ENCODE measurements at places on chromosomes 4 and X. TPM values are rescaled to one million over a fixed set of nuclear protein-coding genes. Genes with fewer than 3 reads are reported as not detected.

DNA sequence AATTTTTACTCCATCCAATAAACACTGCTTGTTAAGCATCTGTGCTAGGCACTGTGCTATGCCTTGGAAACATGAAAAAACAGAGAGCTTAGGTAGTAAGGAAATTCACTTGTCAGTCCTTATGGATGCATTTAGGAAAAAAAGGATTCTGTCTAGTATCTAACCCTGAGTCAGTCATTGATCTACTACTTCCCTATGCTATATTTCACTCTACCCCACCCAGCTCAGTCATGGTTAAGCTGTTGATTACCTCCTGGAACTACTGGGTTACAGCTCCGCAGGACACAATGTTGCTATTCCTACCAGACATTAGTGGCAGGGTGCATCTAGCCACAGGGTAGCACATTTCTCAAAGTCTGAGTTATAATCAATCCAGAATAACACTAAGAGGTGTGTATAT is 2.9 kb upstream of the USP53 start:
- H3K36me3 ChIP-seq = no peaks in the 10 kb centered on the region
- H3K27me3 ChIP-seq = no peaks in the 10 kb centered on the region
- peak overlapping the region; percentile 52 for H3K27ac ChIP-seq
- no peak overlapping the region for H3K4me3 ChIP-seq
- H3K4me1 ChIP-seq = peaks cover 64% of the 10 kb centered on the region
- DNase-seq = no peak

GRCh38 chrX:37785569-37785968 is 5.7 kb downstream of the CYBB start:
- no peaks in the 10 kb centered on the region for H3K4me1 ChIP-seq
- no peak for DNase-seq
- H3K36me3 ChIP-seq = no peaks in the 10 kb centered on the region
- no peaks in the 10 kb centered on the region for H3K27me3 ChIP-seq
- no peak overlapping the region for H3K27ac ChIP-seq
- H3K4me3 ChIP-seq = no peak overlapping the region

GRCh38 chrX:117120700-117121099 is 657.9 kb upstream of the CT83 start:
- no peak overlapping the region for H3K27ac ChIP-seq
- no peaks in the 10 kb centered on the region for H3K36me3 ChIP-seq
- H3K4me3 ChIP-seq = no peak overlapping the region
- H3K27me3 ChIP-seq = no peaks in the 10 kb centered on the region

The VCX2 gene
- total RNA-seq = not detected

DNA sequence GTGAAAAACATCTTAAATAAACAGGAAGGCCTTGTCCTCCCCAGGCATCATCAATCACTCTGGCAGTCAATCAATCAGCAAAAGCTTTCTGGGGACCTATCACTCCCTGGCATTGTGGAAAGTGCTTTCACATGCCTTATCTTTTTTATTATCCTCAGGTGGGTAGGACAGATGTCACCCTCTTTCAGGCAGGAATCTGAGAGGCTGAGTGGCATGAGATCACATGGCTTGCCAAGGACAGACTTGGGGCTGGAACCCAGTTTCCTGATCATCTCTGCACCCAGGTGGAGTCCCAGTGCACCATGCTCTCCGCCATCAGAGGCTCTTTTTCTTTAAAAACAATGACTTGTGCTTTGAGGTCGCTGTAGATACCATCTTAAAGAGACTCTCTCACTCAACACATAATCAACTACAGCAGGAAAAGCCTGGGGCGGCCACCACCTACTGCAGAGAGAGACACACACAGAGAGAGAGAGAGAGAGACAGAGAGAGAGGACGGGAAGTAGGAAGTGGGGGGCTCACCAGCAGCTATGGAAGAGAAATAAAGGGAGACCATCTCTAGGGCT is 282.7 kb downstream of the PTTG2 start:
- H3K36me3 ChIP-seq = no peaks in the 10 kb centered on the region
- H3K4me3 ChIP-seq = no peak overlapping the region
- no peak overlapping the region for H3K27ac ChIP-seq
- H3K4me1 ChIP-seq = no peaks in the 10 kb centered on the region
- no peaks in the 10 kb centered on the region for H3K27me3 ChIP-seq

The CSN3 gene
- total RNA-seq = not detected

The CXCL5 gene
- 0.33 TPM for total RNA-seq

The MAMLD1 gene
- 5.7 TPM for total RNA-seq

GRCh38 chrX:106203315-106203714 is 35.2 kb downstream of the PWWP3B start:
- no peak overlapping the region for H3K4me3 ChIP-seq
- no peaks in the 10 kb centered on the region for H3K36me3 ChIP-seq
- H3K4me1 ChIP-seq = no peaks in the 10 kb centered on the region
- DNase-seq = no peak

DNA sequence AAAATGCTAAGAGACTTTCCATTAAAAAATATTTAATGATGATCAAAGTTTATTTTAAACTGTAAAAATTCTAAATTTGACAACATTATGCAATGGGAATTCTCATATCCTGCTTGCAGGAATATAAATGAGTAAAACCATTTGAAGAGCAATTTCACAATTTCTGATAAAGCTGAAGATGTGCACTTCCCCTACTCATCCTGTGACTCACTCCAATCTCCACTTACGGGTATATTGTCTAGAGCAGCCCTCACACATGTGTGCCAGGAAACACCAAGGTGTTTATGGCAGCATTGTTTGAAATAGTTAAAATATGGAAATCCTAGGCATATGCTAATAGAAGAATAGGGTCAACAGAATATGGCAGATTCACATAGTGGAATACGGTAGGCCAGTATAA is 158.4 kb downstream of the PDHA2 start:
- H3K4me1 ChIP-seq = no peaks in the 10 kb centered on the region
- no peaks in the 10 kb centered on the region for H3K36me3 ChIP-seq
- H3K4me3 ChIP-seq = no peak overlapping the region
- no peaks in the 10 kb centered on the region for H3K27me3 ChIP-seq
- no peak overlapping the region for H3K27ac ChIP-seq

The PCDH7 gene
- total RNA-seq = 21.0 TPM

The ARHGEF9 gene
- total RNA-seq = 12.9 TPM

- H3K27me3 ChIP-seq = no peaks in the 10 kb centered on the region
- no peaks in the 10 kb centered on the region for H3K36me3 ChIP-seq
- DNase-seq = no peak
- H3K27ac ChIP-seq = no peak overlapping the region
- no peak overlapping the region for H3K4me3 ChIP-seq
Observed at GRCh38 chr4:121266982-121267381, 102.9 kb upstream of the TNIP3 start.

- no peak for DNase-seq
- no peaks in the 10 kb centered on the region for H3K27me3 ChIP-seq
- H3K4me1 ChIP-seq = no peaks in the 10 kb centered on the region
- H3K36me3 ChIP-seq = no peaks in the 10 kb centered on the region
- H3K4me3 ChIP-seq = no peak overlapping the region
Observed at GRCh38 chr4:21374641-21375368, 573.8 kb downstream of the KCNIP4 start.

- H3K4me3 ChIP-seq = no peak overlapping the region
- peaks cover 19% of the 10 kb centered on the region for H3K4me1 ChIP-seq
- H3K27ac ChIP-seq = peak overlapping the region; percentile 82
- peak; percentile 20 for DNase-seq
- no peaks in the 10 kb centered on the region for H3K36me3 ChIP-seq
Observed at GRCh38 chr4:29277381-29277780, 1442.8 kb upstream of the PCDH7 start.

The ALAS2 gene
- total RNA-seq = not detected

The SSX1 gene
- not detected for total RNA-seq

DNA sequence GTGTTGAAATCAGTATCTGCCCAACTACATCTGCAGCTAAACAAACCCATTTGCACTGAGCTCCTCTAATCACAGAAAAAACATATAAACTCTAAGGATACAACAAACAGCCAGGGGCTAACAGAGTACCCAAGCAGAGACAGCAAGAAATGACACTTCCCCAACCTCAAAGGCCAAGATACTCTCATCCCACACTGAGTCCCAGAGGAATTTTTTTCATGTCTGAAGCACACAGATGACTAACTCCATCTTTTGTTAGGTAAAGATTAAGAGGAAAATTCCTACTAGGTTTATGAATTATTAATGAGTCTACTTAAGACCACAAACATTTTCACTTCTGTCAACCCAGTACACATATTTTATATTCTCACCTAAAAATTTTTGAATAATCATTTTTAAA is 31.6 kb downstream of the SEPSECS start:
- no peaks in the 10 kb centered on the region for H3K4me1 ChIP-seq
- H3K27me3 ChIP-seq = no peaks in the 10 kb centered on the region
- no peak overlapping the region for H3K27ac ChIP-seq
- DNase-seq = no peak
- no peaks in the 10 kb centered on the region for H3K36me3 ChIP-seq
- no peak overlapping the region for H3K4me3 ChIP-seq

DNA sequence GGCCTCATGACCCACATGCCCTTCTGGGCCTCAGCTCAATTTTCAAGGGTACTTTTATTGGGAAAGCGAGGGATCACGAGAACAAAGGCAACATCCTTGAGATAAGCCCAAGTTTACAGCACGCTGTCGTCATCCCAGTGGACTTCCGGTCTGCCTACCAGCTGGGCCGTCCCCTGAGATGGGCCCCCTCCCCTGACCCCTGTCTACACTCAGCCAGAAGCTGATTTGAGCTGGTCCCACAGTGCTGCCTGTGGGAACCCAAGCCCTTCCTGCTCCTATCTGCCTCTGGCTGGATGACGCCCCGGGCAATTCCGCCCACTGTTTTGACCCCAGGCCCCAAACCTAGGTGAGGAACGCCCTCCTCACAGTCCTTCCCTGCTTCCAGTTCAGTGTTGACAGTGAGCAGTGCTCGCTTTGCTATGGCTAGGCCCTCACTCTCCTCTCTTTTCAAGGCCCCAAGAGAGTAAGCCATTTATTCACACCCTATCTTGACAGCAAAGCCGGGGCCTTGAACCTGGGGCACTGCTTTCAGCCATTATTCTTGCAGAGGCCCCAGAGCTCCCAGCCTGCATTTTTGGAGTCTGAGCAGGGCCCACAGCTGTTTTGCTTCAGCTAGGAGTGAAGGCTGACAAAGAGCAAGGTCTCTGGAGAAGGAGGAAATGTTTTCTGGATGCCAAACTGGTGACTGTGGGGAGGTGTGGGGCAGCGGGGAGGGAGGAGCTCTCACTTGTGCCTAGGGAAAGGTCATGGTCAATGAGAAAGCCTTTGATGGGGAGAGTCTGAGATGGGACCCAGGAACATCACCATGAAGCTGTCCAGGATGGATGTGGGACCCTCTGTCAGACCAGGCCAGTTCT is 164.6 kb upstream of the BCOR start:
- H3K4me1 ChIP-seq = peaks cover 17% of the 10 kb centered on the region
- H3K36me3 ChIP-seq = no peaks in the 10 kb centered on the region
- peak; percentile 32 for DNase-seq
- peak overlapping the region; percentile 82 for H3K27ac ChIP-seq
- no peak overlapping the region for H3K4me3 ChIP-seq

DNA sequence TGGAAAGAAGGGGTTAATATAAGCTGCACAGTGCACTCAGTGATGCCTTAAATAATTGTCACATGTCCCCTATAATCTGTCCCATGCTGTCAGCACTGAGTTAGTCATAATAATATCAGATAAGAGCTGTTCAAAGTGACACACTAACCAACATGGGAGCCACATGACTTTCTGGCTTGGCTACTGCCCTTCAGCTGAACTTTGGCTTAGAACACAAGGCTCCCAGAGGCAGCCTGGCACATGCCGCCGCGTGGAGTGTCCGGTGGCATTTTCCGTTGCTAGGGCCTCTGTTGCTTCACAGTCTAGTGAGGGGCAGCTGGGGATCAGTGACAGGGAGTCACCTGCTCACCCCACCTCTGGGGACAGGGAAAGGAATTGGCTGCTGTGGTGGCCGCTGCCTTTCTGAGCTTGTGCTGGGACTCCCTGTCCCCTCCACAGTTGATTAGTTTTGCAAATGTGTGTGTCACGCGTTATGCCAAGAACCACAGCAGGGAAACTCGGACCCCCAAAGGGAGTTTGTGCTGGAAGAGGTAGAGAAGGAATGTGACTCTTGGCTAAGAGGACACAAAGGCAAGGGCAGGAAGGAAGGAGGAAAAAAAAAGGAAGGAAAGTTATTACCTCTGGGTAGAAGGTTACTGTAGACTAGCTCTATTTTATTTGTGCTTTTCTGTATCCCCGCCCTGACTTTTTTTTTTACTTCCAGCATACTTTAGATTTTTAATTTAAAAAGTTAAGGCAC is 41.1 kb upstream of the PPARGC1A start:
- H3K4me3 ChIP-seq = no peak overlapping the region
- H3K27me3 ChIP-seq = no peaks in the 10 kb centered on the region
- no peak overlapping the region for H3K27ac ChIP-seq
- no peaks in the 10 kb centered on the region for H3K4me1 ChIP-seq
- H3K36me3 ChIP-seq = no peaks in the 10 kb centered on the region

GRCh38 chrX:151789179-151789800 is 54.7 kb downstream of the CNGA2 start:
- H3K4me3 ChIP-seq = no peak overlapping the region
- no peaks in the 10 kb centered on the region for H3K4me1 ChIP-seq
- H3K36me3 ChIP-seq = no peaks in the 10 kb centered on the region
- H3K27me3 ChIP-seq = no peaks in the 10 kb centered on the region
- no peak overlapping the region for H3K27ac ChIP-seq
- DNase-seq = peak; percentile 39

DNA sequence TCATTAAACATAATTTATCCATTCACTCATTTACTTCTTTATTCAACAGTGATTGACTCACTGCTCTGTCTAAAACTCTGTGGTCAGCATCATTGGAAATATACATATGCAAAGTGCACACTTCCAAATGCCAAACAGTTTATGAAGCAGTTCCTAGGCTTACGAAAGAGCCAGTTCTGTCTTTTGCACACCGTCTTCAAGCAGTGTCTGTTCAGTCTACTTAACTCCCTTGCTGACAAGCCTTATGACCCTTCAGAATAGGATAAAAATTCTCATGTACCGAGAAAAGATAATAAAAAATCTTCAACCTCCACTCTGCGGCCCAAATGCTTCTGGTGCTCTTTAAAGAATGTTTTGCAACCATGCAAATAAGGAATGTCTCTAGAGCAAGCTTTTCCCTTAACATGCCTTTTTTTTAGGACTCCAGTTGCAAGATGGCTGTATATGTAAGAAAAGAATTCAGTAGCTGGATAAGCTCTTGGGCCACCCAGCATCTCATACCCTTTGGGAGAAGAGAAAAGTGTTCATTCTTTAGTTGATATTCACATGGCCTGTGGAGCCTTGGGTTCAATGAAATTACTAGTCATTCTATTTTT is 1037.0 kb upstream of the SLIT2 start:
- H3K27me3 ChIP-seq = no peaks in the 10 kb centered on the region
- no peak for DNase-seq
- H3K4me3 ChIP-seq = no peak overlapping the region
- no peak overlapping the region for H3K27ac ChIP-seq

GRCh38 chrX:327660-328126 is 9.1 kb upstream of the GTPBP6 start:
- H3K36me3 ChIP-seq = no peaks in the 10 kb centered on the region
- no peak overlapping the region for H3K27ac ChIP-seq
- no peaks in the 10 kb centered on the region for H3K4me1 ChIP-seq
- no peak overlapping the region for H3K4me3 ChIP-seq
- DNase-seq = no peak

The F8 gene
- total RNA-seq = 1.1 TPM

The DGAT2L6 gene
- not detected for total RNA-seq
